GM03348 (cell line): ENCODE measurements at places on chromosomes 6 and 20.

DNA sequence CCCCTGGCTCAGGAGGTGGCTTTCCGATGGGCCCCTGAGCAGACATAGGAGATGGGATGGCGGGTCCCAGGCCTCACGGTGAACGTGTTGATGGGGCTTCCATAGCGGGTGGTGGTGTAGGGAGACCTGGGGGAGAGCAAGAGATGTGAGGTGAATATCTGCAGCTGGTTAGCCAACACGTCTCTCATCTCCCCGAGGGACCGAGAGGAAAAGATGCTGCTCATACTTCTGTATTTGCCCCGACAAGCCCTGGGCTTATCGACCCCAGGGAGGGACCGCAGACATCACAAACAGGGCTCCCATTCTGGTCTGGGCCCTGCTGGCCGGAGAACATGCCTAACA is 38.7 kb downstream of the C6orf132 start:
- no peak for DNase-seq

DNA sequence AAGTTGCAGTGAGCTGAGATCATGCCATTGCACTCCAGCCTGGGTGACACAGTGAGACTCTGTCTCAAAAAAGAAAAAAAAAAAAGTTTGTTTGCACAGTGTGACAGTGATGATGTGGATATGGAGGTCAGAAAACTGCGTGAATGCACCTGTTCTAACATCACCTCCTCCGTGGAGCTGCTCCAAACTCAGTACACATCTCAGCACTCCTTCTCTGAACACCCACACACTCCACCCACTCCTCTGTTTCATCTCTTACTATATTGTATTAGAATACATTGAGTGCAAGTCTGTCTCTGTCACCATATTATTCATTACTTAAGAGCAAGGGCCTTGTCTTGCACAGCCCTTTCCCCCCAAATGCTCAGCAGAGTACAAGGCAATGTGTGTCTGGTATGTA is 51.5 kb upstream of the ENPP4 start:
- DNase-seq = no peak

DNA sequence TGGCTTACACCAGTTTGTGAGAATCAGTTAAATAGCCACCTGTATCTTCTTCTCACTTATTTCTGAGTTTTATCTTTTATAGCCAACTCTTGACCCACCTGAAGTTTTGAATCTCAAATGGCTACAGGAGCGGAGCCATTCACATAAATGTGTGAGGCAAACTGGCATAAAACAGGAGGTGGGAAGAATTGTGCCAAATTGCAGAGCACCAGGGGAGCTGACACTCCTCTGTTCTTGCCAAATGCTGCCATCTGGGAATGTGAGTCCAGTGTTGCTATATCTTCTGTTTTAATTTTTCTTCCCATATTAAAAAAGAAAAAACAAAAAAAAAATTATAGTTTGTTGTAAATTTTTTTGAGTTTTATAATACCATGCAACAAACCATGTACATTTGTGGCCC is 17.0 kb upstream of the RNF146 start:
- no peak for DNase-seq

GRCh38 chr6:164455835-164456234 is 853.6 kb downstream of the C6orf118 start:
- DNase-seq = no peak

DNA sequence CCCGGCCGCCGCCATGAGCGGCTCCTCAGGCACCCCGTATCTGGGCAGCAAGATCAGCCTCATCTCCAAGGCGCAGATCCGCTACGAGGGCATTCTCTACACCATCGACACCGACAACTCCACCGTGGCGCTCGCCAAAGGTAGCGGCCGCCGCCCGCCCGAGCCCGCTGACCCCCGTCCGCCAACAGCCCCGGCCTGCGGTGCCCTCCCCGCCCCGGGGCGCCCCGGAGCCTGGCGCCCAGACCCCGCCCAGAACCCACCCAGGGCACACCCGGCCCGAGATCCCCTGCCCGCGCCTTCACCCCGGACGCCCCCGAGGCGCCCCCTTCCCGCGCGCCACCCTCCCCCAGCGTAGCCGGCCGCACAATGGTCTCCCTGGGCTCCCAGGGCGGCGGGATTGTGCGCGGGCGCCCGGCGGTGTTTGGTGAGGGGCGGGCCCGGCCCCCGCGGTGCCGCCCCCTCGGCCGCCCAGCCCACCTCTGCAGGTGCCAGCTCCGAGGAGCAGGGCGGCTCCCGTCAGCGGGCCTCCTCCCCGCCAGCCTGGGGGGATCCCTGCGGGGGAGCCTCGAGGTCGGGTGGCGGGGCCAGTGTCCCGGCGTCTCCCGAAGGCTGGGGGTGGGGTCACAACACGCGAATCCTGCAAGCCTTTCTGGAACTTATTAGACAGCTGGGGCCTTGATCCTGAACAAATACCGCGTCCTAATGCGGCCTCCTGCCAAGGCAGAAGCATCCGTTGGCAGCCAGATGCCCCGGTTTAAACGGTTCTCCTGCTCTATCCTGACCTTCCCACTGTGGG is 577 bp downstream of the LSM14B start:
- DNase-seq = peak; percentile 56

DNA sequence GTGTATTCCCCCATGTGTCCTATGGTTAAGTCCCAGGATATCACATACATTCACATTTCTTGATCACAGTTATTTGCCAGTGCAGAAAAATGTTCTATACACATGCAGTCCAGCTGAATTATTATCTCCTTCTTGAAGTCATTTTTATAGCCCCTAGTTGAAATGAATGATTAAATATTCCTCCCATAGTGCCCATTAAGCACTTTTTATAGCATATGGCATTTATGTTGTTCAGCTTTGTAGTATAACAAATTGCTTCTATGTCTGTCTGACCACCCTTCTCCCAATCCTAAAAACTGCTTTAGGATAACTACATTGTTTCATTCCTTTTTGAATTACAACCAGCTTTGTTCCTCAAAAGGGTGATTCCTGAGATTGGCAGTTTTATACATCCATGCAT is 123.5 kb downstream of the ADGRB3 start:
- DNase-seq = no peak

GRCh38 chr6:87351583-87351982 is 7.0 kb downstream of the C6orf163 start:
- DNase-seq = no peak

GRCh38 chr6:155116571-155116910 is 121.4 kb downstream of the TIAM2 start:
- DNase-seq = no peak

DNA sequence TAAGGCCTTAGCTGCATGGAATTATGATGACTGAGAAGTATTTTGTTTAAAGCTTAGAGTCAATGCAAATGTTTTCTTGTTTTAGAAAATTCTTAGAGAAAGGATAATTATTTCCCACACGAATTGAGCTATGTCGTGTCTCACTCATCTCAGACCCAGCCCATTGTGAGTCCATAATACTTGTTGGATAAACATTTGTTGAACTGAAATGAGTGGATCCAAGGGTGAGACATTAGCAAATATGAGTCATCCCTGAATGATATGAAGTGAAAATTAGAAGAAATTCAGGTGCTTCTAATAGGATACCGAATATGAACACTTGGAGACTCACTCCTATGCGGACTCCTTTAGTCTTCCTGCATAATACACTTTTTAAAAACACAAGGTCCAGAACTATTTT is 41.6 kb upstream of the ARMC2 start:
- no peak for DNase-seq

- no peak for DNase-seq
Observed at GRCh38 chr6:164108092-164108491, 693.6 kb downstream of the QKI start.

DNA sequence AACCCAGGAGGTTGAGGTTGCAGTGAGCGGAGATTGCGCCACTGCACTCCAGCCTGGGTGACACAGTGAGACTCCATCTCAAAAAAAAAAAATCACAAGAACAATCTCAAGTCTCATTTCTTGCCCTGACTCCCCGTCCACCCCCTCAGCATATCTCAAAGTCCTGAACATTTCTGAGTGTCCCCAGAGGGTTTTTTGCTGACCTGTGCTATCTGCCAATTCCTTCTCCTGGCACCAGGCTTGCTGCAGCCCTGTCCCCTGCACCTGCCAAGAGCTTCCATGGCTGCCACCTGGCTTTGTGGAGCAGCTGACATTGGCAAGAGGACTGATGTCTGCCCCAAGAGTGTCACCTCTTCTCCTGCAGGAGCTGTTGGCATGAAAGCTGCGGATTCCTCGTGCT is 54.9 kb upstream of the PTPRT start:
- DNase-seq = no peak
